ENCODE measurements at places on chromosomes 16 and 17.

DNA sequence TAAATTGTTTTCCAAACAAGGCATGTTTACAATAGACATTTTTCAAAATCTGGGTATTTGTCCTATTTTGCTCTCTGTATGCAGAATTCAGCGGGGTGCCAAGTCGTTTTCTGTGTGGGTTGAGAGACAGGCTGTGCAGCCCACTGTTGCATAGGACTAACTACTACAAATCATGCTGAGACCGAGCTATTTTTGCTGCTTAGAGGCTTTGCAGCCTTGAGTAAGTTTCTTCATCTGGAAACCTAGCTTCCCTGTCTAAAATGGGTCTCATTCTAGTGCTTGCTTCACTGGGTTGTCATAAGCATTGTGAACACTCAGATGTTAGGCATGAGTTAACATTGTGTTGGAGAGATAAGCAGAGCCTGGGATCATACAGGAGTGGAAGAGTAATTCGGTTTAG, 1.3 kb downstream of the PRPSAP2 start:
- no peak for DNase-seq

DNA sequence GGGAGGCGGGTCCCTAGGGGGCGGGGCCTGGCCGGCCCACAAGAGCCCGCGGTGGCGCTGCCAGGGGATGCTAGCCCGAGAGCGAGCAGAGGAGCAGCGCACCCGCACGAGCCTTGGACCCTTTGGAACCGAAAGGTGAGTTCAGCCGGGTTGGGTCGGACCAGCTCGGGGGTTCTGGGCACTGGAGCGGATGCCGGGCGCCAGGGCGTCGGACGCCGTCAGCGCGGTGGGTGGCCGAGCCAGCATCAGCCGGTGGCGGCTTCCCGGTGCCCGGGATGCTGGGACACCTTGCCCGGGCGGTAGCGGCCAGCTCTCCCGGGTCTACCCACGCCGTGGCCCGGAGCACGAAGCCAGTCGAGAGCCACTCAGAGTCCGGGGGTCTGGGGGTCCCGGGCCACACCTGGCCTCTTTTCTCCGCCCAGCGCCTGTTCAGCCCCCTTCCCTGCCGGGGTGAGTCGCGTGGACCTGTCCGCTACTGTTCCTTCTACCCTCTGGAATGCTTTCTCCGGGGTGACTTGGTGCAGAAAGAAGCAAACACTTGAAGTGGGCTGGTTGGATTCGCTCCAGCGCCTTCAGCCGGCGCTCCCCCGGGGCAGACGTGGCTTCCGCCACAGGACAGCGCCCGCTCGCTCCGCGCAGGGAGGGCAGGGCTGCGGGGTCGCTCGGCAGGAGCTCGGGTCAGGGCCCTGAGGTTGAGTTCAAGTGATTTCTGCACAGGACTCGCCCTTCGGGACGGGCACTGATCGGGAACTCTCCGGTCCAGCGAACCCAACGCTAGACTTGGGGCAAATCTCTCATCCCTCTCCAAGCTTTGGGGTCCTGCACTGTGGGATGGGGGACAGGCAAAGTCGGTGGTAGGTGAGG, at the start of gene SCNN1G:
TSS of gene SCNN1G (plus strand) at position 67 of the 864 bp plus-strand sequence. CDS start 3,527 bp downstream, outside the sequence.
- DNase-seq, result no peak

GRCh38 chr16:68229431-68230175, 6.3 kb downstream of the ESRP2 start:
- DNase-seq, result peak; percentile 83

- DNase-seq, result no peak
Observed at GRCh38 chr16:58338205-58338604, 43.4 kb upstream of the PRSS54 start.

GRCh38 chr17:80948976-80949450, 42.6 kb upstream of the CHMP6 start:
- no peak for DNase-seq

DNA sequence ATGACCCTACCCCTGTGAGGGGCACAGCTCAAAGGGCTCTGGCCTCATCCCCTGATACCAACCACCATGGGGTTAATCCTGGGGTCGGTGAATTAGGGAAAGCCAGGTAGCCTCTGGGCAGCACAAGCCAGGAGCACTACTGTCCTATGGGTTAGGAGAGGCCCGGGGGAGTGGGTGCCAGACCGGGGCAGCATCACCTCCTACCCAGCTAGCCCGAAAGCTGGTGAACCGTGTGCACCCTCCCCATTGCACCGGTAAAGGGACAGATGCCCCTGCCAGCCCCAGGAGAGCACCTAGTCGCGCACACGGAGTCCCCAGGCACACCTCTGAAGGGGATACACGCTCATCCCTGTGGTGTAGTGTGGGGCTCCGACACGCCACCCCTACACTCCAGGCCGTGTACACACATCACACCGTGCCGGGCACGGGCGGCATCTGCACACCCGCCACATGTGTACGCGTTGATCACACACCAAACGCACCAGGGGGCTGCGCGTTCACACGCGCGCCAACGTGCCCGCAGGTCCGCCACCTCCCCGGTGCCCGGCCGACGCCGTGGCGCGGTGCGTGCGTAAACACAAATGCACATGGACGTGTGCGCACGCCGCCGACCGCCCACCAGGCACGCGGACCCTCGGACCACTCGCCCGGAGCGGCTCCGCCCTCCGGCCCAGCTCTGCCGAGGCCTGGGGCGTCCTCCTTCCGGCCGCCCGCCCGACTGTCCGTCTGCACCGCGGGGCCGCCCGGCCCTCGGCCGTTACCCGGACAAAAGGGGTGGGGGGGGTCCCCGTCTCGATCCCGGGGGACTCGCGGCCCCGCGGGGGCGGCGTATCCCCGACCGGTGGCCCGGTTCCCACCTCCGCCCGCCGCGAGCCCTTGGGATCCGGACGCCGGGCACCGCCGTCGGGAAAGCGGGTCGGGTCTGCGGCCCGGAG, 785 bp downstream of the UBALD1 start:
- no peak for DNase-seq

DNA sequence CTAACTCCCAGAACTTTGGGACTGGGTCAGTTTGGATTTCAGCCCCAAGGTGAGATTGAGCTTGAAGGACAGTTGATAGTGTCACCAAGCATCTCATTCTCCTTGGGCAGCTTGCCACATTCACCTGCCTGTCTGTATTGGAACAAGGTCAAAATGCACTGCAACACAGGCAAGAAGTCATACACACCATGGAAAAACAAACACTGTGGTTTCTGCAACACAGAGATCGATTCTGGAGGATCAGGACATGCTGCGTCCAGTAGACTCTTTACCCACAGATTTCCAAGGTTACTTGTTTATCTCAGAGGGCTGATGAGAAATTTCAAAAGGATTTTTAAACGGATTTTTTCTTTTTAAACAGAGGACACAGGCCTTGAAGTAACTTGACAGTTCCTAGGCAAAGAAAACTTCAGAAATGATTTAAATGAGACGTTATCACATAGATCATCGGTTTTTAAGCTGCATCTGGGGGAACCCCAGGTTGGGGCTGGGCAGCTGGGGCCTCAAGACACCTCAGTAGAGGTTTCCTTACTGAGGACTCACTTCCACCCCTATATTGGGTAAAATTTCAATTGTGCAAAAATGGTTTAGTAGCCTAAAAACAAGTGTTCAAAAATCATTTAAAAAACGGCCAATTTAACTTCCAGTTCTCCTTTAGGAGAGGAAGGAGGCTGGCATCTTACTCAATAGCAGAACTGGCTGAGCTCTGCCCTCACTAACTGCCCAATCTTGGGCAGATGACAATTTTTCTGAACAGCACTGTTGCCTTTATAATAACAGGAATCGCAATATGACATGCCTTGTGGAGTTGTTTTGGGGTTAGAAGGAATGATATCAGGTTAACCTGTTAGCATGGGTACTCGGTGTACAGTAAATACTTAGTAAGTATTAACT, 299.3 kb downstream of the XYLT1 start:
- DNase-seq, result peak; percentile 58

- DNase-seq, result no peak
Observed at GRCh38 chr16:84816485-84816884, 3.3 kb upstream of the CRISPLD2 start.

DNA sequence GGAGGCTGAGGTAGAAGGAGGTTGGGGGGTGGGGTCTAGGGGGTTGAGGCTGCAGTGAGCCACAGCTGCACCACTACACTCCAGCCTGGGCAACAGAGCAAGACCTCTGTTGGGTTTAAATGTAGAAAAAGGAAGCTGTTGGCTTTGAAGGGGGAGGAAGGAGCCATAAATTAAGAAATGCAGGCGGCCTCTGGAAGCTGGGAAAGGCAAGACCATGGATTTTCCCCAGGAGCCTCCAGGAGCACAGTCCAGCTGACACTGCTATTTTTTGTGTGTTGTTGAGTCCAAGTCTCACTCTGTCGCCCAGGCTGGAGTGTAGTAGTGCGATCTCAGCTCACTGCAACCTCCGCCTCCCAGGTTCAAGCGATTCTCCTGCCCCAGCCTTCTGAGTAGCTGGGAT, 15.9 kb downstream of the LITAF start:
- DNase-seq, result no peak

- DNase-seq, result no peak
Observed at GRCh38 chr16:14456793-14457481, 173.1 kb downstream of the PARN start.

GRCh38 chr17:74055508-74056160, 147.8 kb upstream of the RPL38 start:
- no peak for DNase-seq

DNA sequence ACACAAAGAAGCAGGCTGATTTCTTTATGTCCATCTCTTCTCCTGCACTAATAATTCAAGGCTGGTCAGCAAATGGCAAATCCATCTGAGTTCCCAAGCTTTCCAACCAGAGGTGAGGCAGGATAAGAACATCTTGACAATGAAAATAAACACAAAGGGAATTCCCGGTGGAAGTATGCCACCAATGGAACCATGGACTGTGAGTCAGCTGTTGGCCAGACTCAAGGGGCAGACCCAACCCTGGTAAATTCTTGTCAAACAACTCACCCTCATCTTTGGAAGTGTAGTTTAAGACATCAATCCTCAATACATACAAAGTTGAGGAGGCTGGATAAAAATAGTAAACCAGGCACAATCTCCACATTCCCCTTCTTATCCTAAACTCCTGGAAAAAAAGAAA, 74.3 kb upstream of the CES5A start:
- no peak for DNase-seq

DNA sequence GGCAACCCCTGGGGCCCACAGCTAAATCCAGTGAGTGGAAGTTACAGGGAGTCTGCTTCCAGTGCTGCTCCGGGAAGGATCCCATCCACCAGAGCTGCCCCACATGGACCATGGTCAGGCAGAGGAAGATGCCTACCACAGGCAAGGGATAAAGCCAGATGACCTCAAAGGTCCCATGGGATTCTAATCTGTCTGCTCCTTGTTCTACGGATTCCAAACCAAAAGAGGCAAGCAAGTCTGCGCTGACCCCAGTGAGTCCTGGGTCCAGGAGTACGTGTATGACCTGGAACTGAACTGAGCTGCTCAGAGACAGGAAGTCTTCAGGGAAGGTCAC, 1.4 kb downstream of the CCL4L2 start:
- no peak for DNase-seq

GRCh38 chr16:72658888-72659717, 388.8 kb downstream of the ZFHX3 start:
- DNase-seq, result no peak

DNA sequence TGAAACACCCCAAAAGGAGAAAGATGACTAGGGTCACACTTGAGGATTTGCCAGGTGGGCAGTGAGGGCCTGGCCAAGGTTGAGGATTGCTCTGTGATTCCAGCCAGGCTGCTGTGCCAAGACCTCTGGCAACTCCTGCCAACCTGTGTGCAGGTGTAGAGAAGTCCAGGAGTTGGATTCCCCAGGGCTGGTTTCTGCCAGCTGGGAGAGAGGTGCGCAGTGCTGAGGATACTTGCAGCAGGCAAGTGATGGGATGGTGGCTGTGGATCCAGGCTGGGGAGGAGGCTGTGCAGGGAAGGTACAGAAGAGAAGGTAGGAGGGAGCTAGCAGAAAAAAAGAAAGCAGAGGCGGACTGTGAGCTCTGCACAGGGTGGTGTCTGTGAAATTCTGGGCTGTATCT, 6.6 kb downstream of the RIPOR1 start:
- DNase-seq, result no peak

GRCh38 chr17:48453447-48453846, 23.4 kb upstream of the SKAP1 start:
- no peak for DNase-seq

DNA sequence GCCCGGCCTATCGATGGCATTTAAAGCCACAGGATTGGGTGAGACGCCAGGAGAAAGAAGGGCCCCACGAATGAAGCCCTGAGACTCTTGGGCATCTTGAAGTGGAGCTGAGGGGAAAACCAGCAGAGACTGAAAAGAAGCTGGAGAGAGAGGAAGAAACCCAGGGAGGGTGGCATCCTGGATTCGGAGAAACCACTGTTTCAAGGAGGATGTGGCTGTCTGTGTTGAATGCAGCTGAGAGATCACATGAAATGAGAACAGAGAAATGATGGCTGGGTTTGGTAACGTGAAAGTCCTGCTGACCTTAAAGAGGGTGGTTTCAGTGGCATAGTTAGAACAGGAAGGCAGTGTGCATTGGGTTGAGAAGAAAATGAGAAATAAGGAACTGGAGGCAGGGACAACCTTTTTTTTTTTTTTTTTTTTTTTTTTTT, 3.8 kb downstream of the TNFSF12 start:
- DNase-seq, result peak; percentile 80

DNA sequence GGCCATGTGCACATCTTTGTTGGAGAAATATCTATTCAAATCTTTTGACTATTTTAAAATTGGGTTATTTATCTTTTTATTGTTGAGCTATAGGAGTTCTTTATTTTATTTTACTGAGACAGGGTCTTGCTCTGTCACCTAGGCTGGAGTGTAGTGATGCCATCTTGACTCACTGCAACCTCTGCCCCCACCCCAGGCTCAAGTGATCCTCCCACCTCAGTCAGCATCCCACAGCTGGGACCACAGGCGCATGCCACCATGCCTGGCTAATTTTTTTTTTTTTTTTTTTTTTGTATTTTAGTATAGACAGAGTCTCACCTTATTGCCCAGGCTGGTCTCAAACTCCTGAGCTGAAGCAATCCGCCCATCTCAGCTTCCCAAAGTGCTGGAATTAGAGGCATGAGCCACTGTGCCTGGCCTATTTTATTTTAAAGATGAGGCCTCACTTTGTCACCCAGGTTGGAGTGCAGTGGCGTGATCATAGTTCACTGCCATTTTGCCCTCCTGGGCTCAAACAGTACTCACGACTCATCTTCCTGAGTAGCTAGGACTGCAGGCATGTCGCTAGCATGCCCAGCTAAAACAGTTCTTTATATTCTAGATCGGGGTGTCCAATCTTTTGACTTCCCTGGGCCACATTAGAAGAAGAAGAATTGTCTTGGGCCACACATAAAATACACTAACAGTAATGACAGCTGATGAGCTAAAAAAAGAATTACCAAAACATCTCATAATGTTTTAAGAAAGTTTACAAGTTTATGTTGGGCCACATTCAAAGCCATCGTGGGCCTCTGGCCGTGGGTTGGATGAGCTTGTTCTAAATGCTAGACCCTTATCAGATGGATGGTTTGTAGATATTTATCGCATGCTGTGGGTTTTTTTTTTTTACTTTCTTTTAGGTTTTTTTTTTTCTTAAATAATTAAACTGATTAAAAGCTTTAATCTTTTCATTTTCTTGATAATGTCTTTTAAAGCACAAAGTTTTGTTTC, 13.7 kb downstream of the TENT4B start:
- no peak for DNase-seq

GRCh38 chr17:1683459-1683858, 1.2 kb downstream of the PRPF8 start:
- DNase-seq, result peak; percentile 37

All from pons (tissue), 1 donor.